ENCODE measurements at places on chromosomes 2 and 18. TPM values are rescaled to one million over a fixed set of nuclear protein-coding genes. Genes with fewer than 3 reads are reported as not detected.

The SP110 gene
- 5.5 TPM for total RNA-seq

The BOLL gene
- total RNA-seq, result not detected

The VIT gene
- not detected for total RNA-seq

The SNORC gene
- 9.6 TPM for total RNA-seq

The STEAP3 gene
- total RNA-seq, result 51.2 TPM

The CTDP1 gene
- 16.4 TPM for total RNA-seq

The TRIM54 gene
- total RNA-seq, result 1.3 TPM

The B3GNT7 gene
- 2.6 TPM for total RNA-seq

The KLHL41 gene
- total RNA-seq, result 0.50 TPM

The DSC2 gene
- total RNA-seq, result 1.2 TPM

The GAREM1 gene
- total RNA-seq, result 4.3 TPM

The ATP8B1 gene
- total RNA-seq, result 6.8 TPM

The CD302 gene
- total RNA-seq, result 2.1 TPM

The MOCOS gene
- total RNA-seq, result 2.7 TPM

The ZAP70 gene
- total RNA-seq, result 0.27 TPM

The MCFD2 gene
- 110 TPM for total RNA-seq

The FBLN7 gene
- 0.58 TPM for total RNA-seq

The CCDC74B gene
- 6.4 TPM for total RNA-seq

The TTC31 gene
- 15.7 TPM for total RNA-seq

The CXCR1 gene
- not detected for total RNA-seq

The CENPA gene
- total RNA-seq, result 55.9 TPM

The ING5 gene
- 24.4 TPM for total RNA-seq

The ABCB11 gene
- total RNA-seq, result not detected

The DES gene
- total RNA-seq, result 0.39 TPM

The AQP4 gene
- not detected for total RNA-seq

The MERTK gene
- total RNA-seq, result 1.9 TPM

The SLC8A1 gene
- 0.34 TPM for total RNA-seq

The DRC1 gene
- 0.31 TPM for total RNA-seq

The UGT1A7 gene
- 4.0 TPM for total RNA-seq

The HOXD10 gene
- total RNA-seq, result 5.4 TPM

The TXNDC2 gene
- total RNA-seq, result 0.45 TPM

The XIRP2 gene
- not detected for total RNA-seq

The EMILIN2 gene
- total RNA-seq, result 14.4 TPM

The UPP2 gene
- not detected for total RNA-seq

The IL1R1 gene
- total RNA-seq, result 43.5 TPM

The MTHFD2 gene
- 148 TPM for total RNA-seq

The TNFRSF11A gene
- 9.5 TPM for total RNA-seq

The DCC gene
- total RNA-seq, result not detected

The LOXHD1 gene
- not detected for total RNA-seq

The GREB1 gene
- 2.6 TPM for total RNA-seq
